Glomerular endothelial cell (primary cell): ENCODE measurements at places on chromosomes 7 and 10. TPM values are rescaled to one million over a fixed set of nuclear protein-coding genes. Genes with fewer than 3 reads are reported as not detected.

DNA sequence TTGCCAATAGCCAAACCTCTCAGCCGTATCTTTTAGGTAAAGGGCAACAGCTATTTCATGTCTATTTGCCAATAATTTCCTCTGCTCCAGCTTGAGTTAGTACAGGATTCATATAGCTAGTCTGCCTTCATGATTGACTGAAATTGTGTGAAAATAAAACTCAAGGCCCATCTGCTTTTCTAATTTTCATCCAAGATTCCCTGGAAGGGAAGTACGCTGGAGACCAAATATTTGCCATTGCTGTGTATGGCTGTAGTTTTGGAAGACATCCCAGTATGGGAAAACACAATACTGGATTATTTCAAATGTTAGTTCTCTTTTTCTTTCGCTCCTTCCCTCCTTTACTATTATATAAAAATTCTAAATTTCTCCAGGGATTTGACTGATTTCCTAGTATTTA is 652.4 kb downstream of the CNTNAP2 start:
- no peak for DNase-seq

DNA sequence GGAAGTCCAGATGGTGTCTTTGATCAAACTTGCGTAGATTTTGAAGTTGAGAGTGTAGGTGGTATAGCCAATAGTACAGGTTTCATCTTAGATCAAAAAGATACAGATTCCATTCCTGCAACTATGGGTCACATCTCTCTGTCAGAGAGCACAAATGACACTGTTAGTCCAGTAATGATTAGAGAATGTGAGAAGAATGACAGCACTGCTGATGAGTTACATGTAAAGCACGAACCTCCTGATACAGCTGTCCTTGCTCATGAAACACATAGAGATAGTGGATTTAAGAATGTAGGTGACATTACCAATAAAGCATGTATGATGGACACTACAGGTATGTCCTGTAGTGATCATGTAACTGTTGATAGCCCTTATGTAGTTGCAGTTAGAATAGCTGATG is 59.1 kb downstream of the LOXL4 start:
- DNase-seq: no peak

DNA sequence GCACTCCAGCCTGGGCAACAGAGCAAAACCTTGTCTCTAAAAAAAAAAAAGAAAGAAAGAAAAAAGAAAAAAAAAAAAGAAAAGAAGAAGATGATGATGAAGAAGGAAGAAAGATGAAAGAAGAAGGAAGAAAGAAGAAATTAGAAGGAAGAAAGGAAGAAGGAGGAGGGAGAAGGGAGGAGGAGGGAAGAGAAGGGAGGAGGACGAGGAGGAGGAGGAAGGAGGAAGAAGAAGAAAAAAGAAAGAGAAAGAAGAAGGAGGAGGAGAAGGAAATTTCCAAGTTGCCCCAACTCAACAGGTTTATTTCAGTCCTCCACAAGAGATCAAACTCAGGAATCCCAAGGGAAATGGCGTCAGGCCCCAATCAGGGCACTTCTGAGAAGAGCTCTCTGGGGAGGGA is 115.7 kb downstream of the ABLIM1 start:
- DNase-seq: no peak

DNA sequence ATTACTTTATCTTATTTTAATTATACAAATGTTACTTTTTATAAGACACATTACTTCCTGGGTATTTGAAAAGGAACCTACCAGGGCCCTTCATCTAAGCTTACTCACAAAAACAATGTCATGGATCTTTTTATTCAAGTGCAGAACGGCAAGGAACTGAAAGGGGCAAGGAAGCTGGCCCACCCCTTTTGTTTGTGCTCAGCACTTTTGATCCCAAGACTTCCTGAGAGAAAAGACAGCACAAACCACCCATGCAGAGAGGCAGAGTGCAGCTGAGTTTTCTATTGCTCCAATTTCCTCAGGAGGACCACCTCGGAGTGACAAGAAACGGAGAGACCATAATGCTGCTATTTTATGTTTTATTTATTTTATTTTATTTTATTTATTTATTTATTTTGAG is 232.0 kb upstream of the NRP1 start:
- DNase-seq: no peak

The KIAA1217 gene
- 27.3 and 63.1 TPM in 2 replicates for total RNA-seq

The SVIL gene
- 122 and 126 TPM in 2 replicates for total RNA-seq

GRCh38 chr7:123580406-123581161 is 21.0 kb upstream of the ASB15 start:
- DNase-seq: no peak

DNA sequence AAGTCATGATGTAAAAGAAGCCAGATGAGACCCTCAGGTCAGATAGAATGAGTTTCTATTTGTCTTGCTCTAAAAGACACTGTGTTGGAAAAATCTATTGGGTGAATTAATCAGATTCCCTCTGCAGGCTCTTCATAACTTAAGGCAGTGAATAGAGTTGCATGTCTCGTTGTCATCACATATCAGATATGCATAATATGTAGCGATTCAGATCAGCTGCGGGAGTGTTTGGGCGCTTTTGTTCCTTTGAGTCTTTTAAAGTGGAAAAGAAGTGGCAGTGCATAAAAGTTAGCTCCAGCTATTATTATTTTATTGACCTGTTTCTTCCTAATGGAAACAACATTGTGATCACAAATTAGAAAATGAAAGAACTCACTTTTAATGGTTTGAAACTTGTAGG is 84.4 kb downstream of the CDK14 start:
- no peak for DNase-seq

- no peak for DNase-seq
Observed at GRCh38 chr10:96309628-96310320, 5.5 kb downstream of the DNTT start.

DNA sequence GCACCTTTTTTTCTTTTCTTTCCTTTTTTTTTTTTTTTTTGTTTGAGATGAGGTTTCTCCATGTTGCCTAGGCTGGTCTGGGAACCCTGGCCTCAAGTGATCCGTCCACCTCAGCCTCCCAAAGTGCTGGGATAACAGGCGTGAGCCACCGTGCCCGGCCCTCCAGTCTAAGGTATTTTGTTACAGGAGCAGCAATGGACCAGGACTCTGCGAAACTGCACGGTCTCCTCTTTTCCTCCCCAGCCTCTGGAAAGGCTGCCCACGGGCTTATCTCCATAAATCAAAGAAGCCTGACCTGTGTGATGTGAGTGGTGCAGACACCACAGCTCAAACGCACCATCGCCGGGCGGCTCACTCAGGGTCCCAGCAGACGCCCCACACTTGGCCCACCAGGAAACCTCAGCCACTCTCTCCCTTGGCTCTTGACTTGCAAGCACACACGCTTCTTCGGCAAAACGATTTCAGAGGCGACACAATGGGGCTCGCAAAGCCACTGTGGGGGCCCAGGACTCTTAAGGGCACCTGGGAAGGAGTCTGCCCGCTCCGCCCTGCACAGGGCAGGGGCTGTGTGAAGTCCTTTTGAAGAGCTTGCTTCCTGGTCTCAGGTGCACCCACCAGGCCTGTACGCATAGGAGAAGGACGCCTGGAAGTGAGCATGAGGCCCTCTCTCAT is 20.6 kb downstream of the WDR86 start:
- DNase-seq: no peak

- DNase-seq: no peak
Observed at GRCh38 chr10:102776779-102777456, 33.2 kb downstream of the WBP1L start.

- DNase-seq: no peak
Observed at GRCh38 chr7:120260111-120260510, 12.9 kb upstream of the KCND2 start.

The UPK3BL2 gene
- 9.7 and 11.7 TPM in 2 replicates for total RNA-seq

The OPN4 gene
- total RNA-seq: not detected in 2 replicates

GRCh38 chr7:13827716-13828115 is 161.8 kb downstream of the ETV1 start:
- DNase-seq: no peak

DNA sequence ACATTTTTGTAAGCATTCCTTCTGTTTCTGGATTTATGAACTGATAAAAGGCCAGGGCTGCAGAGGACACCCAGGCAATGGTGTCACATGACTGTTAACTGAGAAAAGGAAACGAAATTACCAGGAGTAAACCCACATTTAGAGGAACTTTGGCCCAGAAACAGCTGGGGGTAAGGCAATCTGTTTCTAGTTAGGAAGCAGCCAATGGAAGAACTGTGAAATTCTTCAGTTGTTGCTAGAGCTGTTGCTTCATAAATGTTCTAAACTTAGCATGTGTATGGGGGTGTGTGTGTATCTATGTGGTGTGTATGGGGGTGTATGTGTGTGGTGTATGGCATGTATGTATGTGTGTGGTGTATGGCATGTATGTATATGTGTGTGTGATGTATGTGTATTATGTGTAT is 11.8 kb upstream of the PDCD4 start:
- DNase-seq: no peak

DNA sequence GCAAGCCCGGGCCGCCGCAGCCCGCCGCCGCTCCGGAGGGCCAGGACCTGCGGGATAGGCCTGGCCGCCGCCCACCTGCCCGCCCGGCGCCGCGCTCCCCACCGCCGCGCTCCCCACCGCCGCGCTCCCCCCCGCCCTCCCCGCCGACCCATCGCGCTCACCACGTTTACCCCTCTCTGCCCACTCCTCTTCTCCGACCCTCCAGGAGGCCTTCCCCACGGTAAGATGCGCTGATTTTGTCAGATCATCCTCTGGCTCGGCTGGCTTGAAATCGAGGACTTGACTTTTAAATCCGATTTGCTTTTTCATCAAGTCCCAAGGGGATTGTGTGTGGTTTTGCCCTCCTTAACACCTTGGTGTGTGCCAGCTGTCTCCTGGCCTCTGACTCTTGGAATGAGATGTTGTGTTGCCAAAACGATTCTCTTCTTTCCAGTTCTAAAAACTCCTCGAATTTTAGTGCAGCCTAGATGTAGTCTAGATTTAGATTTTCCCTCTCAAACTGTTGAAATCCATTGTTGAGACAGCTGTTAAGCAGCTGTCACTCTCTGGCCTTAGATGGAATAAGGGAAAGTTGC is 738 bp downstream of the POM121 start:
- DNase-seq: no peak

GRCh38 chr7:14821757-14822480 is 80.6 kb downstream of the DGKB start:
- no peak for DNase-seq

The PPP3CB gene
- 22.9 and 31.4 TPM in 2 replicates for total RNA-seq

The NRP1 gene
- total RNA-seq: 167 and 209 TPM in 2 replicates

GRCh38 chr7:106312099-106312871 is 27.5 kb upstream of the NAMPT start:
- no peak for DNase-seq

The TBX20 gene
- total RNA-seq: 0.39 TPM in 1 of 2 replicates, not detected in the other

The SPDYE1 gene
- not detected in 2 replicates for total RNA-seq

DNA sequence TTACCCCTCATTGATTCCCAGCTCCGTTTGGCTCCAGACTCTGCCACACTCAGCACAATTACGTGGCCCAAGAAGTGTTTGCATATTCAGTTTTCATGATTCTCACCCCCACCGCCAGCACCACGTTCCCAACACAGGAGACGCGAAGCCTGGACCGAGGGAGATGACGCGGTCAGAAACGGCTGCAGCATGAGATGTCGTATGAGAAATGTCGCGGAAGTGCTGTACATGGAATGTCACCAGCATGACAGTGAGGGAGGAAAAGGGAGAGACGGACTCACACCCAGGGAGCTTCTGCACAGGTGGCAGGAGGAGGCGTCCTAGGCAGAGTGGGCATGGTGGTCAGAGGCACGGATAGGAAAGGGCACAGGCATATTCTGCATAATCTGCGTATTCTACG is 188.3 kb downstream of the WDR37 start:
- DNase-seq: no peak

- no peak for DNase-seq
Observed at GRCh38 chr10:74039561-74040145, 41.7 kb downstream of the VCL start.

The LIPN gene
- not detected in 2 replicates for total RNA-seq

The CUBN gene
- total RNA-seq: 1.9 and 2.1 TPM in 2 replicates

The ITPRID1 gene
- not detected in 2 replicates for total RNA-seq

DNA sequence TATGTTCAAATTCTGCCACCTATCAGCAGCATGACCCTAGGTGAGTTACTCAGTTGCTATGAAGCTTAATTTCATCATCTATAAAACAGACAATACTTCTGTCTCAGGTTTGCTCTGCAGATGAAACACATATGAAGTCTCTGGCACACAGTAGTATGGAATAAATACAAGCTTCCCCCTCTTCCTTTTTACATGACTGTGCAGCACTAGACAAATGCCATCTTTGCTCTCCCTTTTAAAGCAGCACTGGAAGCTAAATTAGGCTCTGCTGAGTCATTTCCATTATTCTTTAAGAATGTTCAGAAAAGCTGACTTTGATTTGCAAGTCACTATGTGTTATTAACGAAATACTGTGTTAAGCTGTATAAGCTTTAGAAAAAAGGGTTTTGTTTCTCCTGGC is 40.7 kb upstream of the ANAPC16 start:
- DNase-seq: no peak

- DNase-seq: no peak
Observed at GRCh38 chr10:112343056-112343806, 30.7 kb upstream of the ACSL5 start.

DNA sequence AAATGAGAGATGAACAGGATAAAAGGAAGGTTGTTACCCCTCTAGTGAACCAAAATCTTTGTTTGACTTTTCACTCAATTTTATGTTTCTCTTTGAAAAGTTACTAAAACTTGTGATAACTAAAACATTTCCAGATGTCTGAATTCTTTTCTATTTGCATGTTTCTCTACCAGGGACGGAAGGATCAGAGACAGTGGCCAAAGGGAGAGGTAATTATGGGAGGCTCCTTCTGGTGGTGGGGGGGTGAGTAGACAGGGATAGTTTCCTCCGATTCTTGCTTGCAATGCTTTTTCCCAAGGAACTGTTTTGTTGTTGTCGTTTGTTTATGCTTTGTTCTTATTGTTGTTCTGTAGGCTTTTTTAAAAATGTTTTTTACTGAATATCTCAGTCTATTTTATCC is 374.8 kb downstream of the INHBA start:
- DNase-seq: no peak

DNA sequence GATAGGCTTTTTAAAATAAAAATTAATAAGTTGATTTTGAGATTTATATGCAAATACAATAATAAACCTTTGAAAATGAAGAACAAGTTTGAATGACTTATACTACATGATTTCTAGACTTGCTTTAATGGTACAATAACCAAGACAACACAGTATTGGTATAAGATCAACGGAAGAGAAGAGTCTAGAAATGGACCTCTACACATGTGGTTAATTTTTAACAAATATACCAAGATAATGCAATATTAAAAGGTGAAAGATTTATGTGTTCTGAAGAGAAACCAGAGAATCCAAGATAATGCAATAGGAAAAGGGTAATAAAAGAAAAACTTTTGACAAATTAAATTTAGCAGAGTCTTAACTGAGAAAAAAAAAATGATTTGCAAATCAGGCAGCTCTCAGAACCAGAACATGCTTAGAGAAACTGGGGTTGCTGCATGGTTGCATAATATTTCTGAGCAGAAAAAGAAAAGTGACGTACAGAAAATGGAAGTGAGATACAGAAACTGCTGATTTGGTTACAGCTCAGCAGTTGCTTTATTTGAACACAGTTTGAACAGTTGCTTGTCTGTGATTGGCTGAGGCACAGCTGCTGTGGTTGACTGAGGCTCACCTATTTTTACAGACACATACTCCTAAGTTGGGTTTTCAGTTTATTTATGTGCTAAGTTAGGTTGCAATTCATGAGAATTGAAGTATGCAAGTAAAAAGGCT is 365.9 kb downstream of the CRPPA start:
- no peak for DNase-seq

The ENO4 gene
- not detected in 2 replicates for total RNA-seq
